ENCODE measurements at places on chromosomes 6 and 20. TPM values are rescaled to one million over a fixed set of nuclear protein-coding genes. Genes with fewer than 3 reads are reported as not detected.
A peak's percentile ranks its signal among the peaks of the same experiment; 100 is the strongest.

GRCh38 chr6:17527076-17527475 is 73.0 kb upstream of the FAM8A1 start:
- no peak for DNase-seq

DNA sequence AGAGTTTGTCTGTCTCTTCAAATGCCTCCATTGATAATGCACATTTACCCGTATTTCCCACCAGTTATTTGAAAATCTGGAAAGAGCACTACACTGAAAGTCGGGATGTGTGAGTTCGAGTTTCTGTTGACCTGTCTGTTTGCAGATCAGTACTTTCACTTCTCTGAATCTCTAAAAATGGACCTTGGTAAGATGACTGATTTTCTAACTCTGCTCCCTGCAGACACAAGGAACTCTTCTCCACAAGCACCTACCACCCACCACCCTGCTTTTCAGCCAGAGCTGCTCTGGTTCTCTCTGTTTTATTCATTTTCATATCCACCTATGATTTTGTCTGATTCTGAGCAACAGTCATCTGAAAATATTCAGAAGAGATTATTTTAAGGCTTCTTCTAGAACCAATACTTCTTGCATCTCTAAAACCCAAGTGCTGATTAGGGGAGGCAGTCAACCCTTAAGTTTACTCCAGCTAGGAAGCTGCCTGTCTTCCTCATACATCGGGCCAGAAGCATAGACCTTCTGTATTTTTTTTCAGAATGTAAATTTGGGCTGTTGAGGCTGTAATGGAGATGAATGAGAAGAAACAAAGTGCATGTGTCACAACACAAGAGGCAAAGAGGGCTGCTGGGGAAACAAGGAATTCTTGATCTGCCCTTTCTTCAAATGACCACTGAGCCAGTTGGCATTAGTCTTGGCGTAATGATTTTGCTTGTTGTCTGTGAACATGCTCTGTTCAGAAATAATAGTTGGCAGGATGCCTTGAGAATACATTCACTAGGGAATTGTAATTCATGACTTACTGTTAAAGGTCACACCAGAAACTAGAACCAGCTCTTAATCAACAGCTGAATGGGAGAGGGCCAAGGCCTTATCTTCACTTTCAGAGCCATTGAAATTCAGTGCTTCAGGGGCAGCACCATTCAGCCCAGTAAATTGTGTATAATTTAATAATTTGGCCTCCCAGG is 85.4 kb upstream of the MYLIP start:
- no peak for DNase-seq

- peak; percentile 73 for DNase-seq
These were observed 36.9 kb upstream of the FANCE start for GRCh38 chr6:35415065-35415891.

DNA sequence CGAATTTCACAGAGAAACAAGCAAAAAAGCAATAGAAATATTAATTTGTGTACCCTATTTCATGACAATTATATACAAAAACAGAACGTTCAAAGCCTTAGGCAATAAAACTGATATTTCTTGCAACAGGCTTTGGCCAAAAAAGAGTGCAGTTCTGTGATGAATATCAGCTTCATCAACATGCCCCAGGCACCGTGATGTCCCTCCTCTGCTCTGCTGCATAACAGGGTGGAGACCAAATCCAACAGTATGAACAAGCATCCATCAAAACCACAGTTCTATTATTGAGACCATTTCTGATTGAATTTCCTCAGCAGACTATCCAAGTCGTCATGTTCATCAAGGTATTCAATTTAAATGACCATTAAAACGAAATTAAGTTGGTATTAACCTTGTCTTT is 722.6 kb upstream of the NRSN1 start:
- no peak for DNase-seq

DNA sequence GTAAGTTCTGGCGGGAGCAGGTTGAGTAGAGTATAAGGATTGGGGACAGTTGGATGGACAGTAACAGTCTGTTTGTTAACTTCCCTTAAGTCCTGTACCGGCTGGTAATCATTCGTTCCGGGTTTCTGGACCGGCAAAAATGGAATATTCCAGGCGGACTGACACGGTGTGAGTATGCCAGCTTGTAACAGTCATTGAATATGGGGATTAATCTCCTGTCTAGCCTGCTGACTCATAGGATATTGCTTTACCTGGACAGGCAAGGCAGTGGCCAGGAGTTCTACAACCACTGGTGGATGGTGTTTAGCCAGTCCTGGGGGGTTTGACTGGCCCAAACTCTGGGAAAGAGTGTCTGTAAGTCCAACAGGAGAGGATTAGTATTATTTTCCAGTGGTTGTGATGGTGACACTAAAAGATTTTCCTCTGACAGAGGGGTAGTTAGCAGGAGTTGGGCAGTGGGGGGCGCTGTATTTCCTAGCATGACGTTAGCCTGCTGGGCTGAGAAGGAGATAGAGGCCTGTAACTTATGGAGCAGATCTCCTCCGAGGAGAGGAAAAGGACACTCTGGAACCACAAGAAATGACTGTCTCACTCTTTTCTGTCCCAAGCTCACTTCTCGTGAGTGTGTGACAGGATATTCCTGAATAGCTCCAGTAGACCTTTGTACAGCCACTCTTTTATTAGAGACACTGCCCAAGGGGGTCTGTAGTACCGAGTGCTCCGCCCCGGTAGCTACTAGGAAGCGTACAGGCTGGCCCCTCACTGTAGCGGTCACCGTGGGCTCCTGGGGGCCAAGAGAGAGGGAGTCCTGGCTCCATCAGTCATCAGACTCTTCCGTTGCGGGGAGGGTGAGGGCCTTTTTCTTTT is 152.2 kb downstream of the TRIM27 start:
- no peak for DNase-seq

- no peak for DNase-seq
These were observed 5.6 kb upstream of the MAN1A1 start for GRCh38 chr6:119355157-119355556.

GRCh38 chr20:10659651-10660601 is 13.9 kb downstream of the JAG1 start:
- peak; percentile 77 for DNase-seq

DNA sequence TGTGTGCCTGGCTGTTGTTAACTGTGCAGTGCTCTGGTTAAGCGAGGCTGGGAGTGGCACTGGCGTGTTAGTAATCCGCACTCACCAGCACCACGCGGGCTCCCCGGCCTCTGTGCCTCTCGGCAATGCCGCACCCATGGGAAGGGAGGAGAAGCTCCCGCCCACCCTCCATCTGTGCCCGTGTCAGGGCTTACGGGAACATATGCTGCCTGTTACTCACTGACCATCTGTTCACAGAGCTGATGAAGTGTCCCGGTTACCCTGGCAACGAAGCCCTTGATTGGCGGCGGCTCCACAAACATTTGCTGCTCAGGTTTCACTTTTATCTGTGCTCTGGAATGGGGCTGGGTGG is 114.7 kb downstream of the PSMB1 start:
- DNase-seq = peak; percentile 79

The PCK1 gene
- not detected for total RNA-seq

The TREM2 gene
- total RNA-seq = 58.5 TPM

DNA sequence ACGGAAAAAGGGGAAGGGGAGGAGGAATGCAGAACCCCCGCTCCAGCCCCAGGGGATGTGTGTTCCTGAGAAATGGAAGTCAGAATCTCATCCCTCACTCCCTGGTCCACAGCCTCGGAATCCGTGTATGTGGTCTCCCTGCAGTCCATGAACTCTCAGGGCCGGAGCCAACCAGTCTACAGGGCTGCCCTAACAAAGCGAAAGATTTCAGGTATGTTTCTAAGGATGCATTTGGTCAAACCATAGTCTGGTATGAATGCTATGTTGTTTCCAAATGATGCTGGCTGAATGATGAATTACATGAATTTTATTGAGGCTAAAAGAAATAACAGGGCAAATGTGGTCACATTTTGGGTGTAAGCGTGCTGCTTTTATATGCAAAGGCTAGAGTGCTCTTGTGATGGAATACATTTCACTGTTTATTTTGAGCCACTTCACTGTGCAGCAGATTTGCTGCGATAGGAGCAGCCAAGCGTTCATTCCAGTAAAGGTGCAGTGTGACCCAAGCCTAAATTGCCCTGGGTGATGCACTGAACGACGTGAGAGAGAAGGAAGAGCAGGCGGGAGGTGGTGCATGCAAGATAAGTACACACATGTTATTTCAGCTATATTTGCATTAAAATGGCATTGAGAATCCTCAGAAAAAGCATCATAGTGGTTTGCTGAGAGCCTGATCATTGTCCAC is 52.4 kb downstream of the FNDC1 start:
- DNase-seq = no peak

- DNase-seq = no peak
These were observed 82.4 kb downstream of the DHX35 start for GRCh38 chr20:39044501-39044900.

DNA sequence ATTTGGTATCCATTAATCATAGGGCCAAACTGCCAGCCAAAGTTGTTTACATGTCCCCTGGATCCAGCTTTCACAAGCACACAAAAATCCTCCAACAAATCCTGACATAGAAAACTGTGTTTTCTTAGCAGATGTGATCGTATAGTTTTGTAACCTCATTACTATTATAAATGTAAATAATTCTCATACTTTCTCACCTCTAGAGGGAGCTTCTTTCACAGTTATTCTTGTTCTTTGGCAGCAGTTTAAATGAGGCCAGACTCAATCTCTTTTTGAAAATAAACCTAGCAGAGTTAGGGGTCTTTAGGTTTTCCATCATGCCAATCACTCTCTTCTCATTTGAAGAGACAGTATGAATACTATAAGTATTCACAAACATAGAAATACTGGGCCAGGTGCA is 17.0 kb upstream of the ZNF318 start:
- no peak for DNase-seq

The HSPA12B gene
- total RNA-seq = 36.9 TPM

- no peak for DNase-seq
These were observed 241.6 kb upstream of the SUPT3H start for GRCh38 chr6:45619211-45619760.
